ENCODE measurements at places on chromosomes 12 and 14.

- DNase-seq: no peak
Observed at GRCh38 chr12:46661110-46661845, 164.5 kb downstream of the SLC38A4 start.

GRCh38 chr12:108702595-108703320, 28.6 kb downstream of the CORO1C start:
- DNase-seq: no peak

GRCh38 chr12:3446235-3446634, 44.8 kb upstream of the PRMT8 start:
- no peak for DNase-seq

GRCh38 chr12:27334042-27334720, 1.5 kb downstream of the BMAL2 start:
- DNase-seq: no peak

DNA sequence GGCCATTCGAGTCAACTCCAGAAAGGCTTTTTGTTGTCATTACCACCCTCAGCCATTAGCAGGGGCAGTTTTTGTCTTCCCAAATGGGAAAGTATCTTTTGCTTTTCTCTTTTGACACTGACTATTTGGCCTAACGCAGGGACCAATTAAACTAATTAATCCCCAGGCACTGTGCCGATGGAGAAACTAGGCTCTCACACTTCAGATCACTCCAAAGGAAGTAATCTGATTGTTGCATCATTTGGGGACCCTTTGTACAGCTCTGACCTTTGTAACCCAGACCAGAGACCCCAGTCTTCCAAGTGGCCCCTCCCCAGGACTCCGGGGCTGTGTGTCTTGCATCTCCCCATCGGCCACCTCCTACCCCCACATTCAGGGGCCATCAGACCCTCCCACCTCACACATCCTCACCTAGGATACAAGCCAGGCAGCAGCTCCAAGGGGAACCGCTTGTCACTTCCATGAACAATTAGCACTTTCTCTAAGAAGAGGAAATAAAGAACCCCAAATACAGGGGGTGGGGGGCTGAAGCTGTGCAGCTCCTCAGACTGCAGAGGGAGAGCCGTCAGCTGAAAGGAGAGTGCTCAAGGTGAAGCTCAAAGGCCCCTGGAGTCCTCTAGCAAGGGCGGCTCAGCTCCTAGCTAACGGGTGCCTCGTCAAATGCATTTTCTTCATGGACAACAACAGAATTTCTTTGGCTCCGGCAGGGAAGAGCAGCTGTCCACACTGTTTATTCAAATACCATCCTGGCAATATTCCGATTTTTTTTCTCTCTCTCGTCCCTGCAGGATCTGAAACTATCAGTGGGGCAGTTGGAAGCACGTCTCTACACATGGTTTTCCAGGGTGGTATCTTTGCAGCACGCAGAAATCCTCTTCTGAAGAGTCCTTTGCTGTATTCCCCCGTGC, 64.3 kb upstream of the DIO3 start:
- no peak for DNase-seq

DNA sequence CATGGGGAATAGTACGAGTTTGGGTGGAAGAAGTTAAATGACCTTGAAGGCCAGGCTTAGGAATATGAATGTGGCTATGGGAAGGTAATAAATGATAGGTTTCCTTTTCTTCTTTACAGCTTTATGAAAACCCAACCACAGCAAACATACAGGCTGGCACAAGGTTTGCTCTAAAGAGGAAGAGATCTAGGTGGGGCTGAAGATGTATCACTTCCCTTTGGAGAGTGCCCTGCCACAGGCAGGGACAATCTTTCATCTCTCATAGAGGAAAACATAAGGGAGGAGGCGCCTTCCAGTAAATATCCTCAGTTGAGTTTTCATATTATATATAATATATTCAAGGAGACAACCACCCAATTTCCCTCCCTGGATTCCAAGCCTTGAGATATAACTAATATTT, 72.9 kb upstream of the FRMD6 start:
- no peak for DNase-seq

DNA sequence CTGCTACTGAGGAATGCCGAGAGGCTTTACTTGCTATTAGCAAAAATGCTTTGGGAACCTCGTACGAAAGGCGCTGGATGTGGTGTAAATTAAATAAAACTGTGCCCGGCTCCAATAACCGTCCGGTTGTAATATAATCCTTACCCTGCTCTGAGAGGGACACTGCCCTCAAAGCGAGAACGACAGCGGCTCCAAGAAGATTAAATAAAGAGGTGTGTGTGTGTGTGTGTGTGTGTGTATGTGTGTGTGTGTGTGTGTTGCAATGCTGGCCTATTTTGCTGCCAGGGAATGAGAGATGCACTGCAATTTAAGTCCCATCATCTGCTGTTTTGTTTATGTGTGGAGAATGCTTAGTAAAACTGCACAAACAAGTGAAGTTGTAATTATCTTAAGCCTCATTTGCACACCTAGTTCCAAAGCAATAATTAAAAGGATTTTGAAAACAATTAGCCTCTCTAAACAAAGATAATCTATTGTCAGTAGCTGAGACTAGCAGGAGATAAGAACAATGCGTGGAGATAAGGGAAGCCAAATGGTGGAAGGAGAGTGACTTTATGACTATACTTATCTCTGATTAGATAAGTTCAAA, 1.2 kb upstream of the SIX1 start:
- DNase-seq: no peak

GRCh38 chr12:120259418-120260202, 5.9 kb downstream of the PXN start:
- DNase-seq: no peak

GRCh38 chr14:38929416-38929815, 173.6 kb downstream of the SEC23A start:
- DNase-seq: no peak

DNA sequence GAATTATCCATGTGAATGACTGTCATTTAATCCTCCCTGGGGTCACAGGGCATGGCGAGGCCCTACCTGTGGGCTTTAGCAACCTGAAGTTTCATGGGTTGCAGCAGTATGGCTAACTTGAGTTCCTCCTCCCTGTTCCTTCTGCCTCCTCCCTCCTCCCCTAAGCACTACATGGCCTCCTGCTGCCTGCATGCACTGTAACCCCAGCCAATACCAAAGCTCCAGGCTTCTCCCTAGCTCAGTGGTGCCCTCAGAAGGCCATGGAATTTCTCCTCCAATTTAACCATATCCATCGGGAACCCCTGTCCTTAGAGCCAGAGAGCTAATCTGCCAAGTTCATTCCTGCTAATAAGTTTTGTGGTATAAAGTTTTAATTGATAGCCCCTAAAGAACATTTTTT, 95.1 kb downstream of the NT5DC3 start:
- no peak for DNase-seq

DNA sequence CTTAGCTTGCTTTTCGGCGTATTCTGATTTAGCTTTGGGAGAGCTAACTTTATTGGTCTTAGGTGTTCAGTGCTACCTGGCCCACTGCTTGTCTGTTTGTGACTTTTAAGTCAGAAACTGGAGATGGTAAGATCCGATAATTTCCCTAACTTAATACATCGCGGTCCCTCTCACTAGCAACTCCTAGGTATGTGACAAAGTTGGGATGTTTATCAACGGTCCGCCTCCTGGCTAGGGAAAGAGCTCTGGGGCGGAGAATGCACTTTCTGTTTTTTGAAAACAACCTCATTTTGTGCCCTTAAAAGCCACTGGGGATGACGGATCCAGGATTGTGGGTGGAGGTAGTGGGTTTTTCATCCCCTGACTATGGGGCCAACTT, 1.2 kb downstream of the CDKN1B start:
- DNase-seq: no peak

DNA sequence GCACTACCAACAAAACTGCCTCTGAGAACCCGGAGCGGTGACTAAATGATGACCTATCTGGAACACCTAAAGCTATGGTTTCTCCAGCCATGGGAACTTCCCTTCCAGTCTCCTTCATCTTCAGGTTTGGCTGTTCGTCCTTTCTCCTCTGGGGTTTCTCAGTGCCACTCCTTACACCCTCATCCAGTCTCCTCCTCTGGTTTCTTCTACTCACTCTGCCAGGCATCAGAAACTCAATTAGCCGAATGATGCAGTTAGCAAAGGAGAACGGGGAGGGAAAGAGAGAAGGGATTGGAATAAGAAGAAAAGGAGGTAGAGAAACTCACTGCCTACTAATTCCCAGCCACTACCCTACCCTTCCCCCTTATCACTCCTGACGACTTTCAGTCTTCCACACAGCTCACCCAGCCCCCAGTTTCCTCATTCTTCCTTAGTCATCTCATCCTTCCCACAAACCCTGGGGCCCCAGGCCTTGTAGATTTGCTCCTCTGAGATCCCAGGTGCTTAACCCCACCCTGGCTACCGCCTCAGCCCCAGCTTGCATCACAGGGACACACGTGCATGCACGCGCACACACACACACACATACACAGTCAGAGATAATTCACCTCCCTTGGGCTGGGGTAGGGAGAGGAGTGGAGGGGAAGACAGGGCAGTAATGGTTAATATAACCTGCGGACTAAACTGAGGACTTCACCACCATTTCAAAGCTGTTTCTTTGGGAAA, 13.0 kb downstream of the FGD6 start:
- no peak for DNase-seq

DNA sequence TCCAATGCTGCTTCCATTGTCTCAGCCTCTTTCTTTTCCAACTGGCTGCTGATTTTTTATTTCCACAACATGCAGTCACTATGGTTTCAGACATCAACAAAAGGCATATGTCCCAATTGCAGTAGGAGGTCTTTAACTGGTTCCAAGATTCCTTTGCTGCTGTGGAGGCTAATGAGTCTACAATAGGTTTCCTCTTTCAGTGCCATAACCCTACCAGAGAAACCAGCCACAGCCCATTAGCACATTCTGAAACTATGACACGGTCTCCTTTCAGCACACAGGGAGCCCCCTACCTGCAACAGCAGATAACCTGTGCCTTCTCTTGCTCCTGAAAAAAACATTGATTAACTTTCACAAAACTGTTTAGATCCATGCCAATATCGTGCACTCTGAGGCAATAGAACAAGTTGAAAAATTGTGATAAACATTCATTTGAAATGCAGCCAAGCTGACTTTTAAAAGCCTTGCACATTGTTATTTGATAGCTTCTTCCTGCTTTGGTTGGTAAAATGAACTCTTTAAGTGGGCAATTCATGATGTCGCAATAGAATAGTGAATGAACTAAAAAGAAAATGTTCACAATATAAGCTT, 32.4 kb downstream of the PLEKHG7 start:
- no peak for DNase-seq

DNA sequence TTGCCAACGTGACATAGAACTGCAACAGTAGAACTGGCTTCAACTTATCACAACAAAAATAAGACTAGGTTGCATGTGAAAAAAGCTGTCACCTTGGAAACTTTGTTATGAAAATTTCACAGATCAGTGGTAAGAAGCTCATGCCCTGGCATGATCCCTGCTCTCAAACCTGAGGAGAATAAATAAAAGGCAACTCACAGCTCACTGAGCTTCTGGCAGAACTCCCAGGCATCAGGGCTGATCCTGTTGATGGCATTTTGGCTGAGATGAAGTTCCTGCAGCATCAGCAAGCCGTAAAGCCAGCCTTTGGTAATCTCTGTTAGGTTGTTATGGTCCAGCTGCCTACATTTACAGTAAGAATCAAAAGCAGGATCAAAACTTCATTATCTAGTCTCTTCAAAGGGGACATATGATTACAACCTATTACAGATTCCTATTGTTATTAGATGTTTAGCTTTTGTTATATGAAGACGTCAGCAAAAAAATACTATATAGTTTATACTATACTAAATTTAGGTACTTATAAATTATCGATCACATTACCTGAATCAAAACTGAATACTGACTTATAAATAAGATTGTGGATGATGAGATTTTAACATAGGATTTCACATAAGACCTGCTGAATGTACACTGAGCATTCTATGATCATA, 32.0 kb downstream of the LRIG3 start:
- DNase-seq: no peak

- DNase-seq: no peak
Observed at GRCh38 chr14:77790566-77791224, 9.2 kb upstream of the ADCK1 start.

GRCh38 chr14:23887536-23887935, 66.0 kb upstream of the DHRS4 start:
- no peak for DNase-seq

- no peak for DNase-seq
Observed at GRCh38 chr14:52188381-52188780, 79.1 kb upstream of the PTGDR start.

- DNase-seq: peak; percentile 58
Observed at GRCh38 chr14:105414456-105415371, 4.9 kb upstream of the MTA1 start.

GRCh38 chr12:31482816-31483215, 108.1 kb downstream of the DENND5B start:
- no peak for DNase-seq

DNA sequence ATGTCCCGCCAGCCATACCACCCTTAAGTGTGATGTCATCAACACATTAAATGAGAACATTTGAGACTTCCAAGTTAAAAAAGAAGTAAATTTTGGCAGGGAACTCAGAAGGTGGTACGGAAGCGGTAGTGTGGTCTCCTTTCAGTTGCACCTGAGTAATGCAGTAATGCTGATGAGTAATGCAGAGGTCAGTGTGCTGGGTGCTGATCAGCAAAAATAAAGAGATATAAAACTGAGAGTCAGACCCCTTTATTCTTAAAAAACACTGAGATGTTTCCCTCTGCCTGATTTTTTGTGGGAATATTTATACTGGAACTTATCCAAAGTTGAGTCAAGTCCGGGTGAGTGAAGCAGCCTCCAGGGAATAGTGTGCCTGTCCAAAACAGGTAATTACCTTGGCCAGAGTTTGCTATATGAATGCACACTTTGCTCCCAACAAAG, 370.6 kb upstream of the PRICKLE1 start:
- no peak for DNase-seq

DNA sequence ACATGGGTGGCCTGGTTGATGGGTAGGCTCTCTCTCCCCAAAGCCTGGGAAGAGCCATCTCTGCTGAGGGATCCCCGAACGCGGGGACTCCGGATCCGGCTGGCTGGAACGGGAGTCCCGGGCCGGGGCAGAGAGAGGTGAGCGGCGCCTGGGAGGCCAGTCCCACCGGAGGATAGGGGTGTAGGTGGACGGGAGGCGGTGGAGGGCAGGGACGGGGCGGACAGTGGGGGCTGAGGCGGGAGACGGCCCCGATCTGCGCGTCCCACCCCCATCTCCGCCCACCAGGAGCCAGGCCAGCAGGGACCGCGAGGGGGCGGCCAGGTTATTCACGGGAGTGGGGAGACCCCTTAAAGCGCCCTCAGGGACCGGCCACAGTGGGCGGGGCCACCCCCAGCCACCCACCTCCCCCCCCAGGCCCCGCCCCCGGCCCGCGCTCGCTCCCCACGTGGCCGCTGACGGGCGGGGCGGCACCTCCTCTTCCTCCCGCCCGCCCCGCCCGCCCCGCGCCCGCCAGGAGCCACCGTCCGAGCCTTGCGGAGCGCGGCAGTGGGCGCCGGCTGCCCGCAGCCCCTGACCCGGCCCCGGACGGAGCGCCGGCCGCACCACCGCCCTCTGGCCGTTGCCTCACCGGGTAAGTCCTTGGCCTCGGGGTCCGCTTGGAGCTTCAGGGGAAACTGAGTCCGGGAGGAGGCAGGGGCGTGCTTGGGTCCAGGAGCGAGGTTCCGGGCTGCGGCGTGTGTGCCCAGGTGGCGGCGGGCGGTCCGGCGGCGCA, at the start of gene INF2:
INF2 (plus strand) TSS at position 510 of the 772 bp plus-strand sequence. CDS start 11,748 bp downstream, outside the sequence.
- no peak for DNase-seq

All from stimulated activated CD8-positive, alpha-beta memory T cell treated with anti-CD3 and anti-CD28 coated beads, Interleukin-15, amount 100 ng/mL, for 24 hours (primary cell).